ENCODE measurements at places on chromosomes 11 and 22.

DNA sequence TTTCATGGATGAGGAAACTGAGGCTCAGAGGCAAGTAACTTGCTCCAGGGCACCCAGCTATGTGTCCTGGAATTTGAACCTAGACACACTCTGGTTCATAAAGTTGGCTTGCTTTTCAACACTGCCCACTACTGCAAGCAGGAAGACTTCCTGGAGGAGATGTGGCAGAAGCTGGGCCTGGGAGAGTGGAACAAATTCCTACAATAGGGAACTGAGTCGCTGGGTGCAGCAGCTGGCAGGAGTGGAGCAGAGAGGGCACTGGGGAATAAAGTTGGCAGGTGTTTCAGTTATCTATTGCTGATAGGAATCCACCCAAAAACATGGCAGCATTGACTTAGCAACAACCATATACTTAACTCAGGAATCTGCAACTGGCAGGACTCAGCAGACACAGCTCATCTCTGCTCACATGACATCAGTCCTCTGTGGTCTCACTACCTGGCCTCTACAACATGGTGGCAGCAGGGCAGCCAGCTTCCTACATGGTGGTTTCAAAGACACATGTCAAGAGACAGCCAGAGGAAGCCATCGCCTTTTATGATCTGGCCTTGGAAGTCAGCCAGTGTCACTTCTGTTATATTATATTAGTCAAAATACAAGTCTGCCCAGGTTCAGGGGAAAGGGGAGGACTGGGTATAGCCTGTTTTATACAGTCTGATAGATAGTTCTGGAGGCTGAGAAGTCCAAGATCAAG lies 10.6 kb upstream of the CARD10 start:
- no peak for DNase-seq

- DNase-seq, result no peak
Measured at GRCh38 chr11:88103337-88104206, 71.7 kb downstream of the RAB38 start.

- DNase-seq, result no peak
Measured at GRCh38 chr22:48342016-48342415, 1485.7 kb downstream of the BRD1 start.

DNA sequence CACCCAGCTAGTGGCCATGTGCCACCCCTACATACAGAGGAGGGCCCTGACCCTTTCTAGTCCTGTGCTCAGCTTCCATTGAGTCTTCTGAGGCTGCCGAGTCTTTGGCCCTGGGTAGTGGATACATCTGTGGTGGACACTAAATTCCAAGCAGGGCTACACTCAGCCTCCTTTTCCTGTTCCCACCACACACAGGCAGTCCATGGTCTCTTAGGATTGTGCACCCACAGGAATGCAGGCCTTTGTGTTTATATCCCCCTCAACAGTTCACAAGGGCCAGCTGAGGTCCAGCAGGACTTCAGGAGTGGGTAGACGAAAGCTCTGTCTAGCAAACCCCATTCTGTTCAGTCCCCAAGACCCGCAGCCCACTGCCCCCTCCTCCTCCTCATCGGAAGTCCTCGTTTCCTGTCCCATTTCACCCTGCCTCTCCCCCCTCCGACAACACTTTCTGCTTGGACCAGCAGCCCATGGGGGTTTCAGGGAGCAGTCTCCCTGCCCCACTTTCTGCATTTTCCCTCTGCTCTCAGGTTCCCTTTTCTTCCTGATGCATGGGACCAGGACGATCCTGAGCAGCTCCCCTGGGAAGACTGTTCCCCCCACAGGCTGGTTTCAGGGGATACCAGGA lies 91.8 kb downstream of the SWAP70 start:
- DNase-seq, result no peak

DNA sequence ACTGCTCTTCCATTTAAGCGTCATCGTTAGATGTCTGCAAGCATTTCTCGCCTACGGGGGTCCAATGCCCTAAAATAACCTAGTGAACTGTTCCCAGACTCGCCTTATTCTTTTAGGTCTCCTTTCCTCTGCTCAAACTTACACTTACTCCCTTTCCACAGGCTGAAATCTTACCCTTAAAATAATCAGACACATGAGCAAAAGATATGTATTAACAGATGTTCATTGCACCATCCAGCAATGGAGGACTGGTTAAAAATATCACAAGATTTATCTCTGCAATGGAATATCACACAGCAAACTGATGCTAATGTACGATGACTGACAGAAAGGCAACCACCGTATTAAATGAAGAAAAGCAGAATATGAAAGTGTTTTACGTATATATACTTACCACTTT lies 1.6 kb upstream of the CSTF3 start:
- DNase-seq, result no peak

GRCh38 chr11:450809-451451 lies 851 bp downstream of the PTDSS2 start:
- DNase-seq, result no peak

DNA sequence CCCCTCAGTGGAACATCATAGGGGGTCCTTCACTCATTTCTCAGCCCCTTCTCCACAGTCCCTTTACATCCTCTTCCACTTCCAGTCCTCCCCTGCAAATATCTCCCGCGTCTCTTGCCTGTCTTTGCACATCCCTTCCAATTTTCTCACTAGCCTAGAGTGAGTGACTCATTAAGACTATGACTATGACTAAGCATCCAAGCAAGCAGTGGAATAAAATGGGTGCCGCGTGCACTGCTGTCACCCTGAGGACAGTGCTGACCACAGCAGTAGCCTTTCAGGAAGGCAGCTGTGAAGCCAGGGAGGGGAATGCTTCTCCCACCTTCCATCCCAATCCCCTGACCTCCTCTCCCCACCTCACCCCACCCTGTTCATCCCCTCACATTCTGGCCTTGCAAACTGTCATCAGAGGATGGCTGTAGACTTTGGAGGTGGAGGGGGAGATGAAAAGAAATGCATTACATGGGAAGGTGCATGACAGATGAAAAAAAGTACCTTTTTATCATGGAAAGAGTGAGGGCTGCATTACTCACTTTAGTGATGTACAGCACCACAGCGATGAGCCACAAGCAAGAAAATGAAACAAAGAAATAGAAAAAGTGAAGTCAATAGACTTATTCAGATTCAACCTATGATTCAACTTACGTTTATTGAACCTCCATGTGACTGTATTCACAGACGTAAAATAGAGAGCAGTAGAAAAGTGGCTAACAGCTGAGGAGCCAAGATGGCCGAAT lies 948.2 kb downstream of the NTM start:
- DNase-seq, result no peak

DNA sequence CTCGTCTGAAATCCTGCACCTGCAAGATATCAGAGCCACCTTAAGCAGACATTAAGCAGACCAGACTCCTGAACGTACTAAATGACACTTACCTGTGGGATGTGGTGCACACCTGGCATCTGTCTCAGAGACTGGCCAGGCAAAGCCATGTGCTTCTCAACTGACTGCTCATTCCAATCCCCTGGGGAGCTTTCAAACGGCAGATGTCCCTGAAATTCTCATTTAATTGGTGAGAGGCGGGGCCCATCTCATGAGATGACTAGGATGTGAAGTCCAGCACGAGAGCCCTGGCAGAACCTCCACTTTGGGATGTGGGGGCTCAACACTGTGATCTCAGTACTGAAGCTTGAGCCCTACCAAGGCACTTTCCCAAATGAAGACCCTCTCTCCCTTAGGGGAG lies 84.9 kb upstream of the HMGXB4 start:
- no peak for DNase-seq

DNA sequence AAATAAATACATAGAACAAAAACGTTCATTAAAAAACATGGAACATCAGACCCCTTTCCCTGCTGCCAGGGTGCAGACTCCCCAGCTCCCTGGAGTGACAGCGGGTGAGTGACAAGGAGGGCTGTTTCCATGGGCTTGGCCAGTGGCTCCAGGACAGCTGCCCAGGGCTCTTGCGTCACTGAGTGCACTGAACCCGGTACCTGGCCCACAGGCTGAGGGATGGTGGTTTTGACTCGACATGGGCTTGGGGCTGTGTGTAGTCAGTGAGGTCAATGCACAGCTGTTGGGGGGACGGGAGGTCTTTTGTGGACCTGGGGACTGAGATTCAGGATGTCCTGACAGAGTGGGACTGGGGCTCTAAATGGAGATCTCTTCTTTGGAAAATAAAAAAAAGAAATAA lies 142.1 kb upstream of the B3GAT1 start:
- no peak for DNase-seq

DNA sequence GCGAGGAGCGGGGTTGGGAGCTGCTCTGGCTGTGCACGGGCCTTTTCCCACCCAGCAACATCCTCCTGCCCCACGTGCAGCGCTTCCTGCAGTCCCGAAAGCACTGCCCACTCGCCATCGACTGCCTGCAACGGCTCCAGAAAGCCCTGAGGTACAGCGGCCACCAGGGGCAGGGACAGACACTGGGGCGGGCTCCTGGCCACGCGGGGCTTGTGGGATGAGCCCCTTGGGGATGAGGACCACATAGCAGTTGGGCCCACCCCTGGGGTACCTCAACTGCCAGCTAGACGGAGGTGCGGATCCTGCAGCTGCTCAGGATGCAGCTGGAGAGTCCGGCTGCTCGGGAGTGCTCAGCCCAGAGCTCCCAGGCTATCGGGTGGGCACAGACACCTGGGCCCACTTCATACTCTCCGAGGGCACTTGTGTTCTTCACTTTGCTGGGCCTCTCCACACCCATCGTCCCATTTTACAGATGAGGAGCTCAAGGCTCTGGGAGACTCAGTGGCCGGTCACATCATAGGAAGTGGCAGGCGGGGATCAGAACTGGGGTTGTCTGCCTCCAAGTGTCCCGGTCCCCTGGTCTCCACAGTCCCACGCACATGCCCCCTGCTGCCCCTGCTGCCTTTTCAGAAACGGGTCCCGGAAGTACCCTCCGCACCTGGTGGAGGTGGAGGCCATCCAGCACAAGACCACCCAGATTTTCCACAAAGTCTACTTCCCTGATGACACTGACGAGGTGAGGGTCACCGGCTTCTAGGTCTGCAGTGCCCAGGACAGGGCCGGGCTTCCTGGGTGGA lies 77.6 kb downstream of the MYO7A start:
- no peak for DNase-seq

GRCh38 chr22:19823191-19823901 lies 31.3 kb downstream of the GNB1L start:
- DNase-seq, result no peak

- no peak for DNase-seq
Measured at GRCh38 chr11:131763193-131763890, 392.9 kb downstream of the NTM start.

- DNase-seq, result no peak
Measured at GRCh38 chr11:81080476-81080875, 1639.6 kb upstream of the TENM4 start.

DNA sequence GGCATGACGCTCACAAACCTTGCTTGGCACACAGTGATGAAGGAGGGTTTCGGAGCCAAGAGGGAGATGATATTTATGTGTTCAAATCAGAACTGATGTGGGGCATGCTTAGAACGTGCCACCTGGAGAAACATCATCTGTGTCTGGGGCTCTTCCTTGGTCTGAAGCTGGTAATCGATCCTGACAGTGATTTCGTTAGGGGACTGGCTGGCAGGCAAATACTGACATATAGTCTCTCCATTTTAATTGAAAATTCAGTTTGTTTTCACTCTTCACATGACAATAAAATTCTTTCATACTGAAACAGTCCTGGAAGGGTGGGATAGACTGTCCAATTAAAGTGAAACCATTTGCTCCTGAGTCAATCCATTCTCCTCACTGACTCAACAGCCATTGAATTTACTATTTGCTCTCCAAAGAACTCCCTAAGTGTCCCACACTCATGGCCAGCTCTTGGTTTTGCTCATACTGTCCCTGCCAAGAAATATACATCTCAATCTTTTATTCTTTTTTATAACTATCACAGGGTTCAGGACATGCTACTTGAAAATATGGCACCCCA lies 134.8 kb downstream of the TRPC6 start:
- no peak for DNase-seq

- no peak for DNase-seq
Measured at GRCh38 chr22:41201141-41201540, 4.0 kb upstream of the L3MBTL2 start.

GRCh38 chr11:115739878-115740277 lies 235.7 kb upstream of the CADM1 start:
- no peak for DNase-seq

GRCh38 chr11:86644291-86644690 lies 28.1 kb downstream of the ME3 start:
- DNase-seq, result no peak

- DNase-seq, result no peak
Measured at GRCh38 chr11:116229236-116229970, 543.4 kb downstream of the BUD13 start.

GRCh38 chr22:27459999-27460398 lies 341.6 kb downstream of the MN1 start:
- DNase-seq, result no peak

GRCh38 chr11:110728883-110729282 lies 16.6 kb upstream of the ARHGAP20 start:
- no peak for DNase-seq

- no peak for DNase-seq
Measured at GRCh38 chr11:9726321-9727022, 62.6 kb downstream of the SWAP70 start.

DNA sequence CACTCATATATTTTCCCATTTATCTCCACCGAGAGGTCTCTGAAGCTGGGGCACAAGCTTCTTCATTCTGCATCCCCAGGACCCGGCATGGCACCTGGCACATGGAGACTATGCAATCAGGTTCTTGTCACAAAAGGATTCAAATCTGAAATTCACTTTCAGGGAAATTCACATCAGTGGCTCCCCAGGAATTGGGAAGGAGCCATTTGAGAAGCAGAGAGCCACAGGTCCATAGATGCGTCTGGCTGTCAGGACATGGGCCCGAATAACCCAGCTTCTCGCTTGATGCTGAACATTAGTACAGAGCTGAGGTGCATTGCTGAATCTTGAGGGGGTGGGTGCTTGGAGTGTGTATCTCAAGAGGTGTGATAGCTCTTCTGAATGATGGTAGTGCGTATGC lies 82.5 kb downstream of the TSPAN18 start:
- no peak for DNase-seq

DNA sequence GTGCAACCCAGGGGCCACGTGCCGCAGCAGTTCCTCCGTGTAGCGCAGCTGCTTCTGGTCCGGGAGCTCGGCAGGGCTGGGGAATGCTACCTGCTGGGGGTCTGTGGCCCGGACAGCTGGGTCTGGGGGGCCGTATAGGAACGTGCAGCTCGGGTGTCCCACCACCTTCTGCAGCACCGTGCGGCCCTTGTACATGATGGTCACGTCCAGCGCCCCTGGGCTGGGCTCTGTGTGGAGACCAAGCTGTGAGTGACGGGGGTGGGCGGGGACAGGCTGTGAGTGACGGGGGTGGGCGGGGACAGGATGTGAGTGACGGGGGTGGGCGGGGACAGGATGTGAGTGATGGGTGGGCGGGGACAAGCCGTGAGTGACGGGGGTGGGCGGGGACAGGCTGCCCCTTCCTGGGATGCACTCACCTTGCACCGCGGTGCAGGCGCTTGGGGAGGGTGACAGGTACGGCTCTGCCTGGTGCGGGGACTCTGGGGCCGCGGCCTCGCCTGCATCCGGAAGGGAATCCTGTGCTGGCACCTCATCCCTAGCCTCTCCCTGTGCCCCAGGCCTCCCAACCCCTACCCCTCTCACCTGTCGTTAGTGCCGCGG lies 2.3 kb downstream of the IRF7 start:
- DNase-seq, result no peak

- DNase-seq, result no peak
Measured at GRCh38 chr11:129723146-129723760, 92.4 kb upstream of the TMEM45B start.
